Activated T-cell treated with anti-CD3 and anti-CD28 coated beads, Interleukin-2, amount 50 U/mL, for 4 hours (primary cell): ENCODE measurements at places on chromosomes 11 and 22.

DNA sequence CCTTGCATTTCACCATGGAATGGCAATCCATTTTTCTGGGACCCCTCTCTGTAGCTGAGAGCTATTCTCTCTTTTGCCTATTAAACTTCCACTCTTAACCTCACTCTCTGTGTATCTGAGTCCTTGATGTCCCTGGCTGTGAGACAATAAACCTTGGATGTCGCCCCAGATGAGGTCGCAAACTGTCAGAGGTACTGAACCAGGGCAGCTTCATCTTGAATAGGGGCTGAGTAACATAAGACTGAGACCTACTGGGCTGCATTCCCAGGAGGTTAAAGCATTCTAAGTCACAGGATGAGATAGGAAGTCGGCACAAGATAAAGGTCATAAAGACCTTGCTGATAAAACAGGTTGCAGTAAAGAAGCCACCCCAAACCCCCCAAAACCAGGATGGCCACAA, 68.0 kb downstream of the RSF1 start:
- no peak for DNase-seq

DNA sequence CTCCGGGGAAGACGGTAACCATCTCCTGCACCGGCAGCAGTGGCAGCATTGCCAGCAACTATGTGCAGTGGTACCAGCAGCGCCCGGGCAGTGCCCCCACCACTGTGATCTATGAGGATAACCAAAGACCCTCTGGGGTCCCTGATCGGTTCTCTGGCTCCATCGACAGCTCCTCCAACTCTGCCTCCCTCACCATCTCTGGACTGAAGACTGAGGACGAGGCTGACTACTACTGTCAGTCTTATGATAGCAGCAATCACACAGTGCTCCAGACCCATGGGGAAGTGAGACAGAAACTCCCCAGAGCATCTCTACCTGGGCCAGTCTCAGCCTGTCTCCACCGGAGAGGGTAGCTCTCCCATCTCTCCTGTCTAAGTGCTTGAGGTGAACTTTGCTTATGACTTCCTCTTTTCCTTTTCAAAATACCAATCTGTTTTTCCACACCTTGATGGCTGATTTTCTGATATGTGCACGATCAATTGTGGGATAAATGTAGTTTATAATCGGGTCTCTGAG, 48.5 kb upstream of the VPREB1 start:
- DNase-seq, result no peak

- DNase-seq, result no peak
Measured at GRCh38 chr11:12234221-12234620, 123.8 kb downstream of the MICAL2 start.

GRCh38 chr11:2691991-2692875, 7.6 kb downstream of the KCNQ1OT1 start:
- no peak for DNase-seq

- DNase-seq, result no peak
Measured at GRCh38 chr11:131910523-131911387, 540.3 kb downstream of the NTM start.

DNA sequence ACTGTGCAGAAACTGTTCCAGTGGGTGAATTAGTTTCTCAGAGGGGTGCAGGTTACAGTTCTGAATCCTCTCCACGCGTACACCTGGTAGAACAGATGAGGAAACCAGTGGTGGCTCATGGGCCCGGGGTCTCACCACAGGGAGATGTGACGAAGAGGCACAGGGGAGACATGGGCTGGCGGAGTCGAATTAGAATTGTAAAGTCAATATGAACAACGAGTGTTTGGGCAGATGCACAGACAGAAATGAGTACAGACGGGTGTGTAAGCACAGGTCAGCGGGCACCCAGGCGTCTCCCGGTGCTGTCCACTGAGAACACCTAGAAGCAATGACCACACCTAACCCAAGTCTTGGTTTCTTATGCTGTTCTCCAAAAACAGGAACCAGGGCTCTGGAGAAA, 41.8 kb downstream of the GNB1L start:
- DNase-seq, result no peak
